ENCODE measurements at places on chromosomes 12 and 14.

- DNase-seq: no peak
These were observed 23.6 kb downstream of the RFLNA start for GRCh38 chr12:124318278-124319020.

DNA sequence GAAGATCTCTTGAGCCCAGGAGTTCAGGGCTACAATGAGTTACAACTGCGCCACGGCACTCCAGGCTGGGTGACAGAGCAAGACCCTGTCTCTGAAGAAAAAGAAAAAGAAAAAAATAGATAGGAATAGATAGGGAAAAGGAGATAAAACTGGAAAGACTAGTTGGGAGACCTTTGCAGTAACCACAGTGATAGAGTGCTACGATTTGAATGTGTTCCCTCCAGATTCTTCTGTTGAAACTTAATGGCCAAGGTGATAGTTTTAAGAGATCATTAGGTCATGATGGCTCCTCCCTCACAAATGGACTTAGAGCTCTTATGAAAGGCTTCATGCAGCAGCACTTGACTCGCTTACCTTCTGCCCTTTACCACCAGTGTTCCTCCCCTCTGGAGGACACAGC lies 13.5 kb upstream of the ATF1 start:
- no peak for DNase-seq

DNA sequence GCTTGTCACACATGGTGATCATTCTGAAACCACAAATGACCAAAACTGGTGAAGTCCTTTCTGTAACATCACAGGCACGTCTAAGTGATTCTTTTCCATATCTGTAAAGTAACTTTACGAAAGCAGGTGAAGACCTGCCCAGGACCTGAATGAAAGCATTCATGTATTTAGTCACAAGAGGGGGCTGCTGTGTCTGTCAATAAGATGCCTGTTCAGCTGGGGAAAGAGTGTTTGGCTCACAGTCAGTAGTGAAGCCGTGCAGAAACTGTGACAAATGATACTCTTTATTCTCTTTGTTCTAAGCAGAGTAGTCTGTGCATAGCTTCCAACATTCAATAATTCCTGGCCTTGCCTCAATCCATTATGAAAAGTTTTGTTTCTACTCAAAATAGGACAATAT lies 373.5 kb upstream of the OR4E1 start:
- DNase-seq: peak; percentile 24

DNA sequence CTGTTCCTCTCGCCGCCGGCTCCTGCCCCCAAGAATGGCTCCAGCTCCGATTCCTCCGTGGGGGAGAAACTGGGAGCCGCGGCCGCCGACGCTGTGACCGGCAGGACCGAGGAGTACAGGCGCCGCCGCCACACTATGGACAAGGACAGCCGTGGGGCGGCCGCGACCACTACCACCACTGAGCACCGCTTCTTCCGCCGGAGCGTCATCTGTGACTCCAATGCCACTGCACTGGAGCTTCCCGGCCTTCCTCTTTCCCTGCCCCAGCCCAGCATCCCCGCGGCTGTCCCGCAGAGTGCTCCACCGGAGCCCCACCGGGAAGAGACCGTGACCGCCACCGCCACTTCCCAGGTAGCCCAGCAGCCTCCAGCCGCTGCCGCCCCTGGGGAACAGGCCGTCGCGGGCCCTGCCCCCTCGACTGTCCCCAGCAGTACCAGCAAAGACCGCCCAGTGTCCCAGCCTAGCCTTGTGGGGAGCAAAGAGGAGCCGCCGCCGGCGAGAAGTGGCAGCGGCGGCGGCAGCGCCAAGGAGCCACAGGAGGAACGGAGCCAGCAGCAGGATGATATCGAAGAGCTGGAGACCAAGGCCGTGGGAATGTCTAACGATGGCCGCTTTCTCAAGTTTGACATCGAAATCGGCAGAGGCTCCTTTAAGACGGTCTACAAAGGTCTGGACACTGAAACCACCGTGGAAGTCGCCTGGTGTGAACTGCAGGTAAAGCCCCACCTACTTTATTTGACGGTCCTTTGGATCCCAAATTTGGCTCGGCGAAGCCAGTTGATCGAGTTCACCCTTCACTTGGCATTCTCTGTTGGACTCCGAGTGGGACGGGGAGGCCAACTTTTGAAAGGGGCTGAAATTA lies 1.5 kb downstream of the WNK1 start:
- DNase-seq: peak; percentile 35

DNA sequence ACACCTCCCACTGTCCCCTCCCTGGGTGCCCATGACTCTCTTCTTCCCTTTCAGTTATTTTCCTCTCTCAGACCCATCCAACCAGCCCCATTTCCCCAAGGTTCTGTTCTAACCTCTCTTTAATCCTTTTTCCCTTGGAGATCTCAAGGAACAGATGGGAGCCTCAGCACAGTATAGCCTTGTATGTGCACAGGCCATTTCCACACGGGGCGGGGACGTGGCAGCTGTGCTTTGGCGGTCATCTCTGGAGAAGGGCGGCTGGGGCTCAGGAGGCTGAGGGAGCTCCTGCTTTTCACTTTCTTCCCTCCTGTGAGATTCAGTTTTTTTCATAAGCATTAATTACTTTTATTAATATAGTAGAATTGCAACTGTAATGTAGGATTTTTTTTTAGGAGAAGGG lies 212.2 kb downstream of the ZFP36L1 start:
- DNase-seq: no peak

- no peak for DNase-seq
These were observed 160.1 kb downstream of the PDZRN4 start for GRCh38 chr12:41348198-41348597.

DNA sequence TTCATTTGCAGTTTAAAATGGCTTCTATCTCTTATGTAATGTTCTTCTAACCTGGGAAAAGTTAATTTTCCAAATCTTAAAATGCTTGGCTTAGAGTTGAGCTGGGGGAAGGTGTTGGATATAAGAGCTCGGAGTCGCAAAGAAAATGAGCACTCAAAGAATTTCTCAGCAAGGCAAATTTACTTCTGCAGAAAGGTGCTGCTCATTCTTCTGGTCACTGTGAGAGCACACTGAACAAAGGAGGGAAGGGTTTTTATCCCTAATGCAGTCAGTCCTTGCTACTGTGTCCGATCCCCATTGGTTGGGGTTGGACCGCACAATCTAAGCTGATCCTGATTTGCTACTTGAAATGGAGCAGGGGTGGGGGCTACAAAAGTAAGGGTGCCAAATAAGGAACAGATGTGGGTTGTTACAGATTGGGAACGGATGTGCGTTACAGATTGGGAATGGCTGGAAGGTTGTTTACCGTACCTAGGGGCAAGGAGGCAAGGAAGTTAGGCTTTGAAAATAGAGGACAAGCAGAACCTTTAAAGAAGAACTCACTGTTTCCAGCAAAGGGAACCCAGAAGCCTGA lies 19.4 kb downstream of the TXNRD1 start:
- DNase-seq: no peak

- no peak for DNase-seq
These were observed 66.5 kb downstream of the TRAFD1 start for GRCh38 chr12:112191840-112192321.

DNA sequence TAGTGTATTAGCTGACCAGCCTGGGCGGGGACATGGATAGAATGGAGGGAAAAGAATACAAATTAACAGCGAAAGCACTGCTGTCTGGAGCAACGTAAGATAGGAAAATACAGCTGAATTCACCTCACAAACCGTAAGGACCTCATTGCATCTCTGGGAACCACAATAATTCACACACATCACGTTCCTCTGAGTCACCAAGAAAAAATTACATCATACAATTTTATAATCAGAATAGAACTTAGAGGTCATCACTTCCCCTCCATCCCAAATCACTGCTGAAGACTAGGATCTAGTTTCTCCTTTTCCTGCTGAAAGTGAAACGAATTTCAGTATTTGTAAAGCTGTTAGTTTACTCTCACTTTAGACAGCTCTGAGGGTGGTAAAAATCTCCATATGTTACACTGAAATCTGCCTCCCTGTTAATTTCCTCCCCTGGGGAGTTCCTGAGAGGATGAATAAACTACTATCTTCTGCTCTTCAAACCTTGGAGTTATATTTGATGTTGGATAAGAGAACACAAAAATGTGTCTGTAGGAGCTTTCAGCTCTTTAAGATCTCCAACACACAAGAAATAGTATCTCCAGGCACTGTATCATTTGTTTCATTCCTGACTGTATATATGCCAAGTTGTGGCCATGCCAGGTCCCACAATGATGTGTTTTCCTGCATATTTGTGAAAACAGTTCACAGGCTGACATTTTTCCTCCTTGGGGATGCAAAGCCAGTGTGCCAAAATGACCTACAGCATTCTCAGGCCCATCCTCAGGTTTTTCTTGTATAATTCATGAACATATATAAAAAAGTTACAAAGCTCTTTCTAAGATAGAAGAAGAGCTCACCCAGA lies 63.8 kb upstream of the SSTR1 start:
- no peak for DNase-seq

- DNase-seq: no peak
These were observed 203.7 kb downstream of the SPTSSA start for GRCh38 chr14:34258318-34258717.
